ENCODE measurements at places on chromosomes 4 and X. TPM values are rescaled to one million over a fixed set of nuclear protein-coding genes. Genes with fewer than 3 reads are reported as not detected.

The ASB12 gene
- not detected for total RNA-seq

The BMPR1B gene
- total RNA-seq, result 7.4 TPM

The LEF1 gene
- total RNA-seq, result not detected

The PPP1R2C gene
- not detected for total RNA-seq

The CTAG2 gene
- not detected for total RNA-seq

The CACNA1F gene
- total RNA-seq, result not detected

The WDFY3 gene
- 7.9 TPM for total RNA-seq

The CFI gene
- 0.61 TPM for total RNA-seq

The CRLF2 gene
- total RNA-seq, result 1.5 TPM

The FGF2 gene
- 63.0 TPM for total RNA-seq

The LONRF3 gene
- total RNA-seq, result 3.3 TPM

The TEX28 gene
- not detected for total RNA-seq

The TMEM150C gene
- total RNA-seq, result 1.3 TPM

The ARX gene
- 0.30 TPM for total RNA-seq

The USP9X gene
- total RNA-seq, result 38.5 TPM

The KCND1 gene
- 1.1 TPM for total RNA-seq

The ITGB1BP2 gene
- total RNA-seq, result 0.87 TPM

The BEND4 gene
- total RNA-seq, result not detected

The VCX2 gene
- not detected for total RNA-seq

The MGARP gene
- 0.67 TPM for total RNA-seq

The SPANXN3 gene
- not detected for total RNA-seq

The ARL9 gene
- total RNA-seq, result 0.05 TPM

The GPM6B gene
- not detected for total RNA-seq

The GSPT2 gene
- 7.9 TPM for total RNA-seq

The CXCL1 gene
- 14.8 TPM for total RNA-seq

The KIT gene
- not detected for total RNA-seq

The WDR17 gene
- total RNA-seq, result 1.8 TPM

The PDK3 gene
- total RNA-seq, result 5.8 TPM

The TKTL1 gene
- total RNA-seq, result not detected

The PITX2 gene
- 1.1 TPM for total RNA-seq

The BRCC3 gene
- 23.3 TPM for total RNA-seq

The NAP1L5 gene
- 1.9 TPM for total RNA-seq

The FAM47E gene
- total RNA-seq, result 0.08 TPM

The GPRASP2 gene
- total RNA-seq, result 4.7 TPM

The RAB9B gene
- not detected for total RNA-seq

The SLC10A4 gene
- total RNA-seq, result 8.0 TPM

The CCSER1 gene
- not detected for total RNA-seq

The MSL3 gene
- 22.8 TPM for total RNA-seq

The PAGE2B gene
- total RNA-seq, result not detected

The GAR1 gene
- total RNA-seq, result 51.6 TPM

The EGFL6 gene
- total RNA-seq, result not detected

The HERC5 gene
- total RNA-seq, result 4.2 TPM

The ENPP6 gene
- not detected for total RNA-seq

The OPRPN gene
- not detected for total RNA-seq

The IL21 gene
- not detected for total RNA-seq

The CXorf51B gene
- total RNA-seq, result not detected

The GYPE gene
- not detected for total RNA-seq

The FHIP1A gene
- 0.43 TPM for total RNA-seq

The OPHN1 gene
- 1.4 TPM for total RNA-seq

The SUPT20HL2 gene
- not detected for total RNA-seq

The MAGEB17 gene
- total RNA-seq, result not detected

The GNRHR gene
- not detected for total RNA-seq

The HAND2 gene
- total RNA-seq, result 0.36 TPM
